ENCODE measurements at places on chromosomes 6 and 20.

- no peak for DNase-seq
Measured at GRCh38 chr6:92763680-92764079, 655.7 kb downstream of the EPHA7 start.

- DNase-seq: no peak
Measured at GRCh38 chr6:1713016-1713600, 103.4 kb downstream of the FOXC1 start.

DNA sequence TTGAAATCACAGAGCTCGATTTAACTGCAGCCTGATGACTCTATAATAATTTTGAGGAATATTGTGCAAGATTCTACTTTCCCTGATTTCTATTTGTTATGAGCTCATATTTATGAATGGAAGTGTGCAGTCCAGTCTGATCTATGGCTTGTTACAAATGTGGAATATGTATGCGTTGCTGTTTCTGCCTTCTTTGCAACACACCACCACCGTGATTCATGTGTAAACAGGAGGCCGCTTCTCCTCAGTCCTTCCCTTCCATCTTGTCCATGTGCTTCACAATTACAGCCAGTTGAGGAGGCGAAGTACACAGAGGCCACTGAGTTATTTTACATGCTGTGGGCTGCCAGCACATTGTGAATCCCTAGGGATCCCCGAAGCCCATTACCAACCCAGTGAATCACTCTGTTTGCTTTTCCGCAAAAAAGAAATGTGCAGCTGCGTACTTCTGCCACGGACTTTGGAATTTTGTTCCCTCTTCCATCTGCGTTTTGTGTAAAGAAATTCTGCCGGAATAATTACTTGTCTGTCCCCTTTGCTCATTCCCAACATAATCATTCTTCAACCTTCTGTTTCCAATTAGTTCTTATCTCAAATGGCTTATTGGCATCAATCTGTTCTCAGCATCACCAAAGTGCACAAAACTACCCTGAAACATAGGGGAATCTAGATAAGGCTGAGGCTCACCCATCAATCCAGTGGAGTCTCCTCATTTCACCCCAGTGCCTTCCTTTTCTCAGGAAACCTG, 551.6 kb upstream of the CITED2 start:
- no peak for DNase-seq

DNA sequence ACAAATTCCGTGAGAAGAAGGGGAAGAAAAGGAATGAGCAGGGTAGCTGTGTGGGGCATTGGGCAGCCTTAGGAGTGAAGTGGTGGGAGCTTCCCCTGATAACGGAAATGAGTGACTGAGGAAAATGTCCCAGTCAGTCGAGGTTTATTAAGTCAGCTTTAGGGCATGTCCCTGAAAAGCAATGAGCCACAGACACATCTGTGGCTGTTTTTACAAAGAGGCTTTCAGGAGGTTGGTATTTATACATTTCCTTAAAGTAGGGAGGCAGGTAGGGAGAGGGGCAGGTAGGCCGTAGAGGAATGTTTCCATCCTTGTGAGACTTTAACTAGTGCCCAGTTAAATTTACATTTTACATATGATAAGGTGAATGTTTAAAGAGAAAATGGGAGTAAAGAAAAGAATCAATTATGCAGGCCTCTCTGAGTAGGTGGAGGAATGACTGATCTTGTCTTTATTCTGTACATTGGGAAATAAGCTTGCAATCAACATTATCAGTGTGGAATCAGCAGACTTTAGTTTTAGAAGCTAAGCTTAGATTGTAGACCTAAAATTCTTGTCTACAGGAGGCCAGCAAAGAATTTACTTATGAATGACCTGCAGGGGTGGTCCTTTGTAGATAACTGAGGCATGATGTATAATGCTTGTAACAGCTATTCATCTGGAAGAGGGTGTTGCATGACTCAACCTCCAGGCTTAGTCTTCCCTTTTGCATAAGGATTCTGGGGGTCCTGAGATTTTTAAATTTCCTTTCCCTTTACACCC, 18.5 kb downstream of the SLC22A2 start:
- DNase-seq: no peak

DNA sequence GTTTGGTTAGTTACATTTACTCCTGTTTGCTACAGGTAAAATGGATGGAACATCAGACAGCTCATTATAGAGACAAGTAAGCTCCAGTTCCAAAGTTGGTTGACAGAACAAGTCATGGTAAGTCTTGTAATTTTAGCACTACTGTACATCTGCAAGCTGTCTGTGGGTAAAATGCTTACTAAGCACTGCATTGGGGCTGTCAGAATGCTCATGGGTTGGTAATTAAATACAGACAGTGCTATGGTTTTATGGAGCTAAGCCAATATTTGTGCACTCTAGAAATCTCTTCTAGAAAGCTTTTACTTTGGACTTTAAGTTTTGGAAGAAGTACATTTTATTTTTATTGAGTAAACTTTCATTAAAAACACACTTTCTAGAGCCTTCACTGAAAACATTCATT, 419.2 kb upstream of the MMS22L start:
- no peak for DNase-seq

DNA sequence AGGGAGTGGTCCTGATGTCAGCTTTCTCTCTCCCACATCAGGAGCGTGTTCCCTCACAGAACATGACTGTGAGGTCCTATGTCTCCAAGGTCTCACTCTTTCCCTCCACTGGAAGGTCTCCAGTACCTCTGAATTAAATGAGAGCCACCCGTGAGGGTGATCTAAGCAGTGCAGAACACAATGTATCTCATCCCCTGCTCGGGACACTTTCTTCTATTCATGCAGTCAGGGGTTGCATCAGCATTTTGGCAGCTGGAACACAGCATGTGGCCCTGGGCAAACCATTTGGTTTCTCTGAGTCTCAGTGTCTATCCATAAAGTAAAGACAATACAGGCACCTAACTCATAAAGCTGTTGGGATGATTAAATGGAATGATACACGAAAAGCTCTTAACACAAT, 34.2 kb downstream of the MAFB start:
- no peak for DNase-seq

- no peak for DNase-seq
Measured at GRCh38 chr6:15769511-15770018, 106.7 kb upstream of the DTNBP1 start.

GRCh38 chr20:6053776-6054688, at the start of gene LRRN4:
TSS of gene LRRN4 (minus strand) at chr20:6054060. CDS start at chr20:6052799, 1,261 bp downstream.
- no peak for DNase-seq

DNA sequence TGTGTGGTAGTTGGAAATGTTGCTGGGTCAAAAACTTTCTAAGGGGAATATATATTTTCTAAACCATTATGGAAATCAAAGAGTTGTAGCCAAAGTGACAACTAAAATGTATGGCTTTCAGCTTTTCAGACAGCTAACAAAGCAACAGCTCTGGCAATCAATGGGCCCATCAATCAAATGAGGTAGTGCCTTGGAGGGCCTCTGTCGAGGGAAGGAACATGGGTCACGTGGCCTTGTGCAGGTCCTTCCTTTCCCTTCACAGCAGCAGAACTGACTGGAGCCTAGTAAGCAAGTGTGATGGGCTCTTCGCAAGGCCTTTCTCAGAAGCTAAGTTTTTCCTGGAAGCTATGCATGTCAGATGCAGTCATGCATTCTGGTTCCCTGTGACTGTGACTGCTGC, 17.9 kb downstream of the FAXC start:
- DNase-seq: no peak

GRCh38 chr6:79525272-79526100, 11.7 kb downstream of the LCA5 start:
- DNase-seq: no peak

DNA sequence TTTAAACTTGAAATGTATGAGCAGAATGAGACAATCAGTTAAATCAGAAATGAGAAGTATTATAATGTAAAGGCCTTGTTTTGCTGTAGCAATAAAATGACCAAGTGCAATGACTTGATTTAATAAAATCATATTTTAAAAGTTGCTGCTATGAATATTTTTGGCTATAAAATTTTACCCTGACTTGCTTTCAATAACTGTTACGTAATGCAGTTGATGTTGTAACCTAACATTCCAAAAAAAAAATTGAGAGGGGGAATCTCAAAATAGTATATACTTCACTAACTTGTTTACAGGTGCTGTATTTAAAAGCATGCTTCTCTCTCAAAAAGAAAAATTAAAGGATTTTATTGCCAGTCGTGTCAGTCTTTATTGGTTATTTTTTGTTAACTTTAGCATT, 71.6 kb upstream of the ADGRF4 start:
- DNase-seq: no peak

GRCh38 chr20:17783671-17784070, 83.9 kb downstream of the BANF2 start:
- no peak for DNase-seq

Measured in NCI-H774 (cell line).